Activated T-cell treated with anti-CD3 and anti-CD28 coated beads for 48 hours (primary cell): ENCODE measurements at places on chromosomes 5 and 9.

DNA sequence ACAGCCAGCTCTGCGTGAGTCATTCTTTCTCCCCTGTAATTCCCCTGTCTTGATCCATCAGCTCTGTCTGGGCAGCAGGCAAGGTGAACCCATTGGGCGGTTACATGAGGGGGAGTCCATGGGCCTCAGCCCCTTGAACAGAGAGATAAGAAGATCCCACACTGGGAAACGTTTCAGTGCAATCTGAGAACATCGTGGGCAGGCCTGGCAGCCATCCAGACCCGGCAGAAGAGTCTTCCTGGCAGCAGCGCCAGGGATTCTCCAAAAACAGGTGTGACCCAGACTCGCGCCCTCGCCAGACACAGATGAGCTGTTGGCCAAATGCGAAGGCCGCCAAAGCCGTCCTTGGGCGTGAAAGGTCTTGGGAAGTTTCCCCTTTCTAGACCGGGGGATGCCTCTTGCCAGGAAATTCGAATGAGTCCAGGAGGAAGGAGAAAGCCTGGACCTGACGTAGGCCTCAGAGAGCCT is 6.4 kb upstream of the SLC12A7 start:
- no peak for DNase-seq

DNA sequence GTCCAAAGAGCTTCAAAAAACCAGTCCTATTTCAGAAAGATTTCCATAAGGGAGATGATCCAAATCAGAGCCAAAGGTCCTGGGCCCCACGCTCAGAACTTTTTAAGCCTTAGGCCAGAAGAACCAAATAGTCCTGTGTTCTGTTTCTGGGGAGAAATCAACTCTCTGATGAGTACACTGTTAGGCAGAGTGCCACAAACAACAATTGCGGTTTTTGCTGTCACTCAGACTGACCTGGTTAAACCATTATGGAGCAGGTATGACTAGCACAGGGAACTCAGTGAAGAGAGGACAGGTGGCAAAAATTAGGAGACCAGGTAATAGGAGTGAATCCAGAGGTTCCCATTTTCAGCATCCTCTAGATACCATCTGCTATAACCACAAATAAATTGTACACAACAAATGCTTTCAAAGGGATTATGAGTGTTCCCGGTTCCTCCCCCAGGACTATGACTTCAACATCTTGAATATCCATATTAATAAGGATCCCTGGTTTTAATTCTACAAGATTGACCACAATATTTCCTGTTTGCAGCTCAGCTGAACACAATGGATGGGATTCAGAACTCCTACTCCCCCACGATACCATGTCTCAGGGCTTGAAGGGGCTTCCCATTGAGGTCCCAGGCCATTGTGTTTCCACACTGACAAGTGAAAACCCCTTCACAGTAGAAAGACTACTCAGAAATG is 52.1 kb upstream of the FREM1 start:
- no peak for DNase-seq

GRCh38 chr5:181151146-181151545 is 3.8 kb downstream of the OR2V2 start:
- DNase-seq, result no peak

- no peak for DNase-seq
Observed at GRCh38 chr9:109192732-109193361, 25.8 kb upstream of the FRRS1L start.

- DNase-seq, result no peak
Observed at GRCh38 chr5:45195026-45195425, 386.3 kb downstream of the MRPS30 start.

DNA sequence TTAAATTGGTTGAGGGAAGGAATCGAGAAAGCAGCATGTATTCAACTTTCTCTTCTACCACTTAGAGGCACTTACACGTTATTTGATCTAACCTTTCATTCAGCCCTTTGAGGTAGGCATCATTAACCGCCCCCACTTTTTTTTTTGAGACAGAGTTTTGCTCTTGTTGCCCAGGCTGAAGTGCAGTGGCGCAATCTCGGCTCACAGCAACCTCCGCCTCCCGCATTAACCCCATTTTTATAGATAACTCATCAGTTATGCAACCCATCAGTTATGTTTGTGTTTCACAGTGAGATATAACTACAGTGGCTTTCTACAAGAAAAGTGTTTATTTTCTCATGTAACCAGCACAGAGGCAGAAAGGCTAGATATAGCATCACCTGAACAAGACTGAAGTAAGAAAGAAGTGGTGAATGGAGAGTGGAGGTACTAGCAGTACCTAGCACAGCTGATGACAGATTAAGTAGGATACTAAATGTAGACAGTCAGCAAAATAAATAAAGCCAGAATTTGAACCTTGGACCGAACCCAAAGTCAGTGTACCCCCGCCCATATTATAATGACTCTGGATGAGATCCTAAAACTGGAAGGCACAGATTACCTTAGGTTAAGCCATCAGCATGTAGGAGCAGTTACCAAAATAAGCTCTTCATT is 91.2 kb downstream of the PJA2 start:
- no peak for DNase-seq

- no peak for DNase-seq
Observed at GRCh38 chr5:107658528-107658927, 12.2 kb downstream of the EFNA5 start.

DNA sequence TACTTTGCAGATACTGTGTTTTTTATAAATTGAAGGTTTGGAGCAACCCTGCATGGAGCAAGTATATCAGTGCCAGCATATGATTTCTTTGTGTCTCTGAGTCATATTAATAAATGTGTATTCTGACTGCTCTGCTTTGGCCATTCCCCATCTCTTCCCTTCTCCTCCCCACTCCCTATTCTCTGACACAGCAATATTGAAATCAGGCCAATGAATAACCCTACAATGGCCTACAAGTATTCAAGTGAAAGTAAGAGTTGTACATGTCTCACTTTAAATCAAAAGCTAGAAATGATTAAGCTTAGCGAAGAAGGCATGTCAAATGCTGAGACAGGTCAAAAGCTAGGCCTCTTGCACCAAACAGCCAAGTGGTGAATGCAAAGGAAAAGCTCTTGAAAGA is 82.2 kb upstream of the TLX3 start:
- no peak for DNase-seq

DNA sequence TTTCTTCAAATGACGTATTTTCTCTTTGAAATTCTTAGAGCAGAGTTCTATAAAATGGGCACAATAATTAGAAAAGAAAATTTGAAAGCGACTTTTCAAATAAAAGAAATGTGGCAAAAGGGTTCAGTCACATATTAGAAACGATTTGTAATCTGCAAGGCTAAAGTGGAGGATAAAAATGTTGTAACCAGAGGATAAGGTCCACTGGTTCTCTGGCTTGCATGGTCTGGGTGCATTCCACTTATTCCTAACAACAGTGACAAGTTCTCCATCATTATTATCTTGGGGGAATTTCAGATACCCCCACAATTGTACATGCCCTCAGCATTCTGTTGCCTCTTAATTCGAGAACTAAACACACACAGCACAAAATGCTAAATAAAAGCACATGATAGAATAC is 91.1 kb downstream of the IQGAP2 start:
- DNase-seq, result no peak

- DNase-seq, result peak; percentile 25
Observed at GRCh38 chr5:100430268-100431195, 104.6 kb upstream of the FAM174A start.

GRCh38 chr5:73254642-73255041 is 81.6 kb downstream of the TMEM174 start:
- no peak for DNase-seq

GRCh38 chr5:2387250-2387633 is 364.2 kb downstream of the IRX2 start:
- no peak for DNase-seq

DNA sequence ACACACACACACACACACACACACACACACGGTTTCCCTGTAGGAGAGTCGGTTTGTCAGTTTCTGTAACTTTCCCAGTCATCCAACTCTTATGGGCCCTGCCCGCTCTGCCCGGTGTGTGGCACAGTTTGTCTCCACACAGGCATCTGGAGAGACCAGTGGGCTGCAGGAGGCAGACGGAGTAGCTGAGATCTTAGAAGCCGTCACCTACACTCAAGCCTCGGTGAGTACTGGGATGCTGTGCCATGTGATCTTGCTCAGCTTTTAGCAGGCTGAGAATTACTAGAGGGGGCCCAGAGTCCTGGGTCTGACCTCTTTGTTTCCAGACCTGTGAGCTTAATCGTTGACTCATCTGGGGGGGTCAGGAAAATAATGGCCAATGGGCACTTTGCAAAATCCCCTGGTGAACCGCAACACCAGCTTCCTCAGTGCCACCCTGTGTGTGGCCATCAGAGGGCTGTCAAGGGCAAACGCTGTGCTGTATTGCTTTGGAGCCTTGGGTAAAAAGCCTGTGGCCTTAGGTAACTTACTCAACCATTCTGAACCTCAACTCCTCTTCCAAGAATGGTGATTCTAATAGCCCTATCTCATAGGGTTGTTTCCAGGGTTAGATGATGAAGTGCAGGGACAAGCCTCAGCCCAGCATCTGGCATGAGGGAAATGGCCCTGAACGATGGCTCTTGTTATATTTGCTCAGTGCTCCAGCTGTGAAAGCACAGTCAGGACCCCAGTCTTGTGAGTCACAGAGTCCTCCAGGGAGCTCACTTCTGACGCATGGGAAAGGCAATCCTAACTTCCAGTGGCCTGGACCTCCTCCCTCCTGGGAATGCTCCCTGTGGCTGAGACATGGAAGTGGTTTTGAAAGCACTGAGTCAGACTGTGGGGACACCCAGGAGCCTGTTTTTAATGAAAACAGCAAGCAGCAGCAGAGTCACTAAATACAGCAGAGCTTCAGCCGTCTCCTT is 45.6 kb downstream of the COL15A1 start:
- DNase-seq, result no peak

DNA sequence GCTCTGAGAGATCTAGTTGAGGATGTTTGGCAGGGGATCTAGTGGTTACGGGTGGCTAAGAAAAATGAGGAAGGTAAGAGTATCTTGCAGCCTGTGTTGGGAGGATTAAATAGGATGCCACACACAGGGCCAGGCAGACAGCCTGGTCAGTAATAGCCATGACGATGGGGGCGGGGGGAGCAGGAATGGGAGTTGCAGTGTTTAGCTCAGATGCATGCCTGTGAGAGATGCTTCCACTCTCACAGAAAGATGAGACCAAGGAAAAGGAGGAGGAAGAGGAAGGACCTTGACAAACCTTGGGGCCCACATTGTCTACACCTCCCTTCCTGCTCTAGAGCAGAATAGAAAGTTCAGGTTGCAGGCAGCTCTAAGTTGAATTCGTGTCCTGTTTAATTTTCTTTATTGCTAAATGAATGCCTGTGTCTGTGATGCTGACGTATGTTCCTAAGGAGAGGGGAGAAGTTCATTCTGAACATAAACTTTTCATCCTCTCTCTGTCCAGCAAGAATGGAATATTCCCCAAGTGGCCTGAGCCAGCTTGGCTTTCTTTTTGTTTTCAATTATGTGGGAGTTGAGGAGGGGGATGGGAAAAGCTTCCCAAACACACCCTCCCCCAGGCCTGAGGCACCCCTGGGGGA is 28.7 kb downstream of the TGFBI start:
- DNase-seq, result no peak

DNA sequence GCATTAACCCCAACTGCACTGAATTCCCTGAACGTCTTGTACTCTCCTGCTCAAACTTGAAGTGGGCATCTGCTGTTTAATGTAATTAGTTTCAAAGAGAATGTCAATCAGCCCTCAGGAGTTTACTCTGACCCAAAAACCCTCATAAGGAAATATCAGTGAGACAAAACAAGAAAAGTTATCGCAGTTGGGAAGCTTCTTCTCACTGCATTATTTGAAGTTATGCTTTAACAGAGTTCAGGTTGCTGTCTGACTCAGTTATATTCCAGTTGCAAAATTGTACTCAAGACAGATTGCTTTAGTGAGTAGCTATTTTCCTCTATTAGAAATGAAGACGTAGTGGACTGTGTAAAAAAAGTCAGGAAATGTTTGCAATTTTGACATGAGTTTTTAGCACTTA is 52.1 kb downstream of the PPIC start:
- no peak for DNase-seq

GRCh38 chr5:42840269-42840668 is 28.6 kb upstream of the SELENOP start:
- no peak for DNase-seq

GRCh38 chr9:4591123-4591500 is 71.0 kb upstream of the PLPP6 start:
- DNase-seq, result no peak

- DNase-seq, result no peak
Observed at GRCh38 chr5:170491479-170491878, 12.3 kb upstream of the KCNIP1 start.

GRCh38 chr5:112923988-112924387 is 2.0 kb upstream of the REEP5 start:
- DNase-seq, result no peak

GRCh38 chr5:7851617-7852289 is 820 bp upstream of the CFAP90 start:
- no peak for DNase-seq

DNA sequence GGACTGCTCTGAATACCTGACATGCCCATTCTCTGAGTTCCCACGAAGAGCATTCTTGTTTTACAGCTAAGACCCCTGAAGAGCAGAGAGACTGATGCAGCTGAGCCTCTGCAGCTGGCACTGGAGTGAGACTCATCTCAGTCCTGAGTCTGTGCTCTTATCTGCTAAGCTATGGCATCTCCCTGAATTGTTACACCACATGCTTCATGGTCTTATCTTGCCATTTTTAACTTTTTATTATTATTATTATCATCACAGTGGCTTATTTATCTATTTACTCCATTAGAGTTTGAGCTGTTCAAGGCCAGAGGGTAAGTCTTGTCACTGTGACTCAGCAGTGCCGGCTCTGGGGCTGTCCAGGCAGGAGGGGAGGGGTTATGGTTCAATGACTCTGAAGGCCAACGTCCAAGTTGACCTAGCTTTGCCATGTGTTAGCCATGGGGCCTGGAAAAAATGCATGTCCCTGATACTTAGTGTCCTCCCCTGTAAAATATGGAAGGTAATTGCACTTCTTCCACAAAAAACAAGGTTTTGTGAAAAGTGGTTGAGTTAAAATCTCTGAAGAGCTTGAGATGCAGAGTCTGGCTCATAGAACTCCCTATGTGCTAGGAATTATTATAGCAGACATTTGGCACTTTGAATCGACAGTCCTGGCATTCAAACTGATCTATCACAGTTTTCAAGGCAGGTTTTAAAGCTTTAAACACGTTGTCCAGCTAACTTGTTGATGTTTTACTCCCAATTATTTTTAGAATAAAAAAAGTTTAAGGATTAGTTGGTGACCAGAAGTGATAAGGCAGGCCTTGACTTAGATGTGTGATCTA is 94.6 kb downstream of the ALDH1A1 start:
- DNase-seq, result no peak

- no peak for DNase-seq
Observed at GRCh38 chr5:10018201-10019069, 231.3 kb downstream of the ATPSCKMT start.

DNA sequence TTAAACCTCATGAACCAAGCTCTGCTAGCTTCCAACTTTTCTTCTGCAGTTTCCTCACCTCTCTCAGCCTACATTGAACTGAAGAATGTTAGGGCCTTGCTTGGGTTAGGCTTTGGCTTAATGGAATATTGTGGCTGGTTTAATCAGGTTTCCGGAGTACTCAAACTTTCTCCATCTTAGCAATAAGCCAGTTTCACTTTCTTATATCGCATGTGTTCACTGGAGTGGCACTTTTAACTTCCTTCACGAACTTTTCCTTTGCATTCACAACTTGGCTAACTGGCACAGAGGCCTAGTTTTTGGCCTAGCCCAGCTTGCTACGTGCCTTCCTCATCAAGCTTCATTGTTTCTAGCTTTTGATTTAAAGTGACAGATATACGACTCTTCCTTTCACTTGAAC is 81.0 kb upstream of the MAST4 start:
- DNase-seq, result no peak

GRCh38 chr5:147509710-147510651 is at the start of gene DPYSL3:
TSS of gene DPYSL3 (minus strand) at chr5:147510068. CDS start at chr5:147509858, 210 bp downstream.
- peak; percentile 1 for DNase-seq
